IMR-90 (cell line): ENCODE measurements at places on chromosomes 5 and 9. TPM values are rescaled to one million over a fixed set of nuclear protein-coding genes. Genes with fewer than 3 reads are reported as not detected.

DNA sequence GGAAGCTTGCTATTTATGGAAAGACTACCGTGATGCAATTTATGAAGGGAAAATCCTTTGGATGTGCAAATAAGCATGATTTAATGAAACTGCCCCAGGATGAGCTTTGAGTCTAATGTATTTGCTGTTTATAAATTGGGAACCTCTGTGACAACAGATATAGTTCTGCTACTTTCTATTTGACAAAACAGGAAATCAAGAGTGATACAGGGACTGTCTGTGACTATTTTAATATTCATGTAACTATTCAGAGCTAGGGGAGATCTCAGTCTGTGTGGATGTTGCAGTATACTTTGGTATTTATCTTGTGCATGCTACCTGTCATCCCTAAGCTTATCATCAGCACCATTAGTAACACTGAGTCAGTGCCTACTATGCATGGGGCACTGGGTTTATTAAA is 132.1 kb downstream of the PDZD2 start:
- no peak for DNase-seq
- no peak overlapping the region for H3K27ac ChIP-seq
- no peaks in the 10 kb centered on the region for H3K4me1 ChIP-seq
- H3K4me3 ChIP-seq = no peak overlapping the region
- no peaks in the 10 kb centered on the region for H3K36me3 ChIP-seq

GRCh38 chr5:143142596-143143435 is 260.7 kb downstream of the NR3C1 start:
- no peaks in the 10 kb centered on the region for H3K27me3 ChIP-seq
- H3K4me1 ChIP-seq = peaks cover 3% of the 10 kb centered on the region; the same call in 1 of the 2 replicates
- no peak overlapping the region for H3K27ac ChIP-seq
- peak; percentile 17 for DNase-seq

DNA sequence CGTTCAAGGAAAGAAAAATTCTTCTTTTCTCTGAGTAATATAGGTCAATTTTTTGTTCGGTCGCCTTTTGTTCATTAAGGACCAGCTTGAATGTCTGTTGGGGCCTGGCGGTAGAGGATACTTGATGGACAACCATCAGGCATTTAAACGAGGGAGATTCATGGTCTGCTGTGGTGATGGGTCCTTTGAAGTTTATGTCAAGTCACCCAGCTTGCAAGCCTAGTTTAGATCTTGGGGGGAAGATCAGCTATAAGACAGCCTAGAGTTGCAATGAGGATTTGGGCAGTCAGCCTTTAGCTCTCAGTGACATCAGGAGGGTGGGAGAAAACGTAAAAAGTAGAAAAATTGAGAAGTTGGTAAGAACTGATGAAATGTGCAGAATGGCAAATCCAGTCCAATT is 80.2 kb upstream of the SPRY4 start:
- H3K4me1 ChIP-seq = 0 out of 2 replicates have a peak, but pooled peaks cover 2% of the 10 kb centered on the region
- H3K27ac ChIP-seq = no peak overlapping the region
- H3K27me3 ChIP-seq = no peaks in the 10 kb centered on the region
- H3K36me3 ChIP-seq = no peaks in the 10 kb centered on the region
- DNase-seq = no peak

FAM221B gene
- not detected in 2 replicates for total RNA-seq
